ENCODE measurements at places on chromosomes 16 and 17.

GRCh38 chr17:39223907-39224777 is 1.6 kb downstream of the STAC2 start:
- no peak for DNase-seq

- DNase-seq = no peak
Measured at GRCh38 chr17:71580220-71580619, 540.6 kb upstream of the SOX9 start.

DNA sequence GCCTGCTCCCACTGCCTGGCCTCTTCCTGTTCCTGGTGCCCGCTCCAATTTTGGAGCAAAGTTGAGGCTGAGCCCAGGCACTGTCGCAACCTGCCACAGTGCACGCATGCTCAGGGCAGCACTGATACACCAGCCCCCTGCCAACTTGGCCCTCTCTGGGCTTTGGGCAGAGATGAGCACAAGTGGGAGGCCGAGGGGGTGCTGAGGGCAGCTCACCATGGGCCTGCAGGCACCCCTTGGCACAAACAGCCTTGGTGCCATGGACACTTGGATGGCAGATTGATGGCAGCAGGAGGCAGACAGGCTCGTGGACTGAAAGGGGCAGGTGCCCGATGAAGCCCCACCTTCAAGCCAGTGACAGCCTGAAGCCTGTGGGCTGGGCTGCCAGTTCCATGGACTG is 42.9 kb downstream of the PIGL start:
- no peak for DNase-seq

- DNase-seq = no peak
Measured at GRCh38 chr17:79818026-79818758, 21.0 kb downstream of the CBX4 start.

DNA sequence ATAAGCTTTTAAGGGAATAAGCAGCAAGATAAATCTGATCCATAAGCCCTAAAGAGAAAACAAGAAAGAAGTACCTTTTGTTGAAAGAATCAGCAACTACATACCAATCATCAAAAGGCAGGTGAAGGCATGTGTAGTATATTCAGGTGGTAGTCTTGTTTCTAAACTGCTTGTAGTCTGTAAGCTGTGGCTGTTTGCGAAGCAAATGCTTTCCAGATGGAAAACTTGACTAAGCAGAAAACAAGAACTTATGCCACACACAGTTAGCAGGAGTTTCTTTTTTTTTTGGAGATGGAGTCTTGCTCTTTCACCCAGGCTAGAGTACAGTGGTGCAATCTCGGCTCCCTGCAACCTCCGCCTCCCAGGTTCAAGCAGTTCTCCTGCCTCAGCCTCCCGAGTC is 5.7 kb downstream of the CBX1 start:
- DNase-seq = no peak

- no peak for DNase-seq
Measured at GRCh38 chr16:27218756-27219155, 15.4 kb downstream of the KDM8 start.

DNA sequence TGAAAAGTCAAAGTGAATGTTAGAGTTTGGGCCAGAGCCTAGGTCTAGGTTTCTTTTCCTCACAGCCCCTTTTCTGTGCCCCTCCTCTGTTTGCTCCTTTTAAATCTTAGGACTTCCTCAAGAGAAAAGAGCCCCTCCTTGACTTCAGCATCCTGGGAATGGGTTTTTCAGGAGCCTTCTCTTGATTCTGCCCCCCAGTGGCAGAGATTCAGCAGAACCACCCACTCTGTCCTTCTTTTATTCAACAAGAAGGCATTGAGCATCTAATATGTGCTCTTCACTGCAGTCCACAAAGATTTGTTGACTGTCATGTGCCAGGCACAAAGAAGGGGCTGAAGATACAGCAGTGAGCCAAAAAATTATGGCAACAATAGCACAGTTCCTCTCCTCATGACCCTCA is 270.8 kb upstream of the CDH5 start:
- DNase-seq = no peak

- no peak for DNase-seq
Measured at GRCh38 chr17:76575570-76575969, 10.1 kb downstream of the ST6GALNAC2 start.

- DNase-seq = no peak
Measured at GRCh38 chr16:72896485-72897118, 151.3 kb downstream of the ZFHX3 start.

DNA sequence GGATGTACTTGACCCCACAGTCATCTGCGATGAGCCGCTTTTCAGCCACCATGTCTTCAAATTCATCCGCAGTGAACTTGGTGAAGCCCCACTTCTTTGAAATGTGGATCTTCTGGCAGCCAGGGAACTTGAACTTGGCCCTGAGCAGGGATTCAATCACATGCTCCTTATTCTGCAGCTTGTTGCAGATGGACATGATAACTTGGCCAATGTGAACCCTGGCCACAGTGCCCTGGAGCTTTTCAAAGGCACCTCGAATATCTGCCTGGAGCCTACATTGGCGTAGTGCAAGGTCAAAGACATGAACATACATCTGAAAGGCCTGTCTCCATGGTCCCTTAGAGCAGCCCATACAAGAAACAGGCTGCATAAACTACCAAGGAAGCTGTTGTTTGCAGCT is 1.8 kb upstream of the TENT4B start:
- DNase-seq = peak; percentile 10

- no peak for DNase-seq
Measured at GRCh38 chr17:73172252-73172651, 7.4 kb downstream of the SSTR2 start.

DNA sequence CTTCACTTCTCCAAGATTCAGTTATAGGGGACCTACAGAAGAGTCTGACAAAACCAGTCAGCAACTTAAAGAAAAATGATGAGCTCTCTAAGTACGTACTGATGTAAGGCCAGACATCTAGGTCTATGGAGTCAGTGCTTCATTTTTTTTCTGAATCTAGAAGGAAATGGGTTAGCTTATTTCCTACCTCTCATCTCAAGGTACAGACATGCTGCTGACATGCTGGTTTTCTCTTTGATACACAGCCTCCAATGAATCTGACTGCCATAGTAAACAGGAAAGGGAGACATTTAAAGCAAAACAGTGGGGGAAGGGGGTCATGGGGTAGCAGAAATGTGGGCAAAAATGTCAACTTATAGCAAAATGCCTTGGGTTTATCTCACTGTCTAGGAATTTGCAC is 16.4 kb downstream of the CDR2 start:
- no peak for DNase-seq

DNA sequence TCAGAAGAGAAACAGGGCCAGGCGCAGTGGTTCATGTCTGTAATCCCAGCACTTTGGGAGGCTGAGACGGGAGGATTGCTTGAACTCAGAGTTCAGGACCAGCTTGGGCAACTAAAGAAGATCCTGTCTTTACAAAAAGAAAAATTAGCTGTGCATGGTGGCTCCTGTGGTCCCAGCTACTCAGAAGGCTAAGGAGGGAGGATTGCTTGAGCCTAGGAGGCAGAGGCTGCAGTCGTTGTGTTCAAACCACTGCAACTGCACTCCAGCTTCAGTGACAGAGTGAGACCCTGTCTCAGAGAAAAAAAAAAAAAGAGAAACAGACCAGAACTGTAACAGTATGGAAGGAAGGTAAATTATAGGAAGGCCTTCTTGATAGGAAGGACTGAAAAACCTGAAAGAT is 10.3 kb downstream of the ARL4D start:
- DNase-seq = no peak

- no peak for DNase-seq
Measured at GRCh38 chr16:56897026-56897799, 32.2 kb downstream of the SLC12A3 start.

- no peak for DNase-seq
Measured at GRCh38 chr17:3036800-3037199, 26.6 kb downstream of the OR1D5 start.

- peak; percentile 88 for DNase-seq
Measured at GRCh38 chr17:28643983-28644786, 773 bp downstream of the BLTP2 start.

GRCh38 chr16:66574531-66574930 is 4.7 kb upstream of the CMTM2 start:
- no peak for DNase-seq

GRCh38 chr16:69100071-69100691 is 5.3 kb upstream of the HAS3 start:
- no peak for DNase-seq

GRCh38 chr17:63224644-63225043 is 221.5 kb downstream of the CYB561 start:
- no peak for DNase-seq

DNA sequence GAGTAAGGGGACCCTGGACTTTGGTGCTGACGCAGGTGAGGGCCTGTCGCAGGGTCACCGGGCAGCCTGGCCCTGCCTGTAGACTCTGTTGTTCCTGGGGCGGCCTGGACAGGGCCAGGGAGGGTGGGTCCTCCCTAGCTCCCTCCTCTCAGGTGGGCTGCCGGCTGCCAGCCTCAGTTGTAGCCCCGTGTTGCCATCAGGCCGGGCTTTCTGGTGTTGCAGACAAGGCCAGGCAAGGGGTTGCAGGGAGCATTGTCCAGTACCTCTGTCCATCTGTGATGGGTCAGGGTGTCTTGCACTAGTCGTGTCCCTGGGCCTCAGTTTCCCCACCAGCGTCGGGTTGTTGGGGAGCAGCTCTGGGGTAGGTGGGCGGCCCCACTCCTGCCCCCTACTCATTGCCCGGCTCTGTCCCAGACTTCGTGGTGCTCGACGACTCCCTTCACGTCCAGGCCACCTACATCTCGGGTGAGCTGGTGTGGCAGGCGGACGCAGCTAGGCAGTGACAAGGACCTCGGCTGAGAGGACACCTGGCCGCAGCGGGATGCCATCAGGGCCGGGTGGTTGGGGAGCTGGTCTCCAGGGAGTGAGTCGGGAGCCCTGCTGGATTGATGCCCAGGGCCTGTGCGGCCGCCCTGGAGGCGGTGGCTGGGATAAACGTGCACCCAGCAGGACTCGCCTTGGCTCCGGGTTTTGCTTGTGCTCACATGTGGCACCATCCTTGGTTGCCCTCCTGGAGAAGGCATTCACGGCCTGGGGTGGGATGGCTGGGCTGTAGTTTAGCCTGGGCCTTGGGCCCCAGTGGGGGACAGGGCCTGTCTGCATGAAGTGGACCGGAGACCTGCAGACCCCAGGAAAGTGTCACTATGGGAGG is 1.9 kb downstream of the CEMP1 start:
- no peak for DNase-seq

GRCh38 chr17:69947027-69947759 is 127.8 kb upstream of the KCNJ16 start:
- no peak for DNase-seq

DNA sequence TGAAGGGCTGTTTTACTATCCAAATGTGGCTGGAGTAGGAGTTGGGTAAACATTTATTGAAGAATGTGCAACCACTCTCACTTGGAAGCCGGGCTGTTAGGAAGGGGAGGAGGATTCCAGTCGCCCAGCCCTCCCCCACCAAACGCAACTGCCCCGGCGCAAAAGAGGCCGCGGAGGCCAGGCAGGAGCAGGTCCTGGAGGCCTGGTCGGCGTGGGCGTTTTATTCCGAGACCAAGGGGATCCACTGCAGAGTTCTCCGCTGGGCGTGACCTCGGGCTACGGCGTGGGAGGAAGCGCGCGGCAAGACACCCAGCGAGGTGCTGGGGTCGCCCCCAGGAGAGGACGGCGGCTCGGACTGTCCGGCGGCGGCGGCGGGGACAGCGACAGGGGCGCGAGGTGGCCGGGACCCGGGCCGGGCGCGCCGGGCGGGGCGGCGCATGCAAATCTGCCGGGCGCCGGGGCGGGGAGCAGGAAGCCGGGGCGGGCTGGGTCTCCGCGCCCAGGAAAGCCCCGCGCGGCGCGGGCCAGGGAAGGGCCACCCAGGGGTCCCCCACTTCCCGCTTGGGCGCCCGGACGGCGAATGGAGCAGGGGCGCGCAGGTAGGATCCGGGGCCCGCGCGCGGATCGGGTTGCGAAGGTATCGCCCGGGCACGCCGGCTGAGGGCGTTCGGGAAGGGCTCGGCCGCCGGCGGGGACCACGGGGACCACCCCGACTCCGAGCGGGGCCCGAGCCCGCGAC is at the start of gene IL4R:
TSS of gene IL4R (plus strand) at position 553 of the 739 bp plus-strand sequence. CDS start 26,230 bp downstream, outside the sequence.
- DNase-seq = peak; percentile 73

DNA sequence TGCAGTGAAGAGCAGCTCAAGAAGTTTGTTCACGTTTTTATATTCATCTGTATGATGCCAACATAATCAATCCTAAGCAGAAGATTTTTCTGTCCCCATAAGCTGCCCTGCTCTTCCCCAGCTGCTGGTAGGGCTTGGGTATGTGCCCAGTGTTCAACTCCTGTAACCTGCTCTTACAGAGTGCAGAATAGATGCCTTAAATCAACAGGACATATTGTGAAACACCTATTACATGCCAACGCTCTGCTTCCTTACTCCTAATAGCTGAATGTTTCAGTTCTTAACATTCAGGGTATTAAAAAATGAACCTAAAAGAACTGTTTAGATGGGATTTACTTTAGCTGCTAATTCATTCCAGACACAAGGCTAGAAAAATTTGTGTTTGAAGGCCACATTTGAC is 190.9 kb downstream of the HS3ST3A1 start:
- no peak for DNase-seq

DNA sequence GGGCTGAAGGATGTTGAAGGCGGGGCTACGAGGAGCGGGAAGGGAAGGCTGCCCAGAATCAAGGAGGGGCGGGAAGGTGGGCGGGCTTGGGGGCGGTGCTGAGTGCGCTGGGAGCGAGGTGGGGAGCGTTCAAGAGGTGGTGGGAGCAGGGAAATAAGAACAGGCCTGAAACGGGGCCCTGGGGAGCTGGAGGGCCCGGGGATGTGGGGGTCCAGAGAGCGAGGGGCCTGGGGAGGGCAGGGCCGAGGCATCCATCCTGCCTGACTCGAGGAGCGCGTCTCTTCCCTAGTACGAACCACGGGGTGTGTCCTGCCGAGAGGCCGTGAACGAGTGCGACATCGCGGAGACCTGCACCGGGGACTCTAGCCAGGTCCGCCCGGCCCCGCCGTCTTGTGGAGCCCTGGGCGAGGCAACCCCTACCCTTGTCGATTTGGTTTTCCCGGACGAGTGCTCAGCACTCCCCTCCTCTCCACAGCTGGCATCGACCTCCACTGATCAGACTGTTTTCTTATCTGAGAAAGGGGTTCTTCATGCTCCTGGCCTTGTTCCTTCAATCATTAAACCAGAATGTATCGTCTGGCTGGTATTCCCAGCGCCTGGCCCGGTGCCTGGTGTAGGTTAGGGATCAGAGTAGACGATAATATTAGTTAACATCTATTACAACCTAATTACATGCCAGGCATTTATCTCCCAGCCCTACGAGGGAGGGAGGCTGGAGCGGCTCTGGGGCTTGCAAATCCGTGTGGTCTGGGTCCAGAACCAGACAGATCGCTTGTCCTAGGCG is 17.2 kb downstream of the ADAM11 start:
- no peak for DNase-seq

GRCh38 chr16:57797526-57798266 is 4.6 kb downstream of the KIFC3 start:
- DNase-seq = no peak

DNA sequence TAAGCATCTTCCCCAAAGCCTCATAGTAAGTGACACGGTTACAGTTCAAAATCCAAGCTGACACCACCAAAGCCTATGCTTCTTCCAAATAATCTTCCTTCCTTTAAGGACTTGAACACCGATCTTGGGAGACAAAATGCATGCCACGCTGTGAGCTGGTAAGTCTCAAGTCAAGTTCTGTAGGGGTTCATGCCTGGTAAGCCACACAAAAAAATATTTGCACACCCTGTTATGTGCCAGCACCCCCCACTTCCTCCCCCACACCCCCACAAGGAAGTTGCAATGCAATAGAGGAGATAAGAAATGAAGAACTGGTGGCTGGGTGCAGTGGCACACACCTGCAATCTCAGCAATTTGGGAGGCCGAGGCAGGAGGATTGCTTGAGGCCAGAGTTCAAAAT is 5.6 kb downstream of the NOG start:
- peak; percentile 56 for DNase-seq

Data from NB4 (cell line).